Cerebellum (tissue), 4 donors: ENCODE measurements at places on chromosomes 16 and 17. TPM values are rescaled to one million over a fixed set of nuclear protein-coding genes. Genes with fewer than 3 reads are reported as not detected.

The NPIPA7 gene
- 4.2 TPM for total RNA-seq

The ULK2 gene
- total RNA-seq = 81.6 TPM

The CLN3 gene
- 15.3 TPM for total RNA-seq

- no peak for DNase-seq
These were observed 79.8 kb downstream of the ENGASE start for GRCh38 chr17:79154446-79154845.

DNA sequence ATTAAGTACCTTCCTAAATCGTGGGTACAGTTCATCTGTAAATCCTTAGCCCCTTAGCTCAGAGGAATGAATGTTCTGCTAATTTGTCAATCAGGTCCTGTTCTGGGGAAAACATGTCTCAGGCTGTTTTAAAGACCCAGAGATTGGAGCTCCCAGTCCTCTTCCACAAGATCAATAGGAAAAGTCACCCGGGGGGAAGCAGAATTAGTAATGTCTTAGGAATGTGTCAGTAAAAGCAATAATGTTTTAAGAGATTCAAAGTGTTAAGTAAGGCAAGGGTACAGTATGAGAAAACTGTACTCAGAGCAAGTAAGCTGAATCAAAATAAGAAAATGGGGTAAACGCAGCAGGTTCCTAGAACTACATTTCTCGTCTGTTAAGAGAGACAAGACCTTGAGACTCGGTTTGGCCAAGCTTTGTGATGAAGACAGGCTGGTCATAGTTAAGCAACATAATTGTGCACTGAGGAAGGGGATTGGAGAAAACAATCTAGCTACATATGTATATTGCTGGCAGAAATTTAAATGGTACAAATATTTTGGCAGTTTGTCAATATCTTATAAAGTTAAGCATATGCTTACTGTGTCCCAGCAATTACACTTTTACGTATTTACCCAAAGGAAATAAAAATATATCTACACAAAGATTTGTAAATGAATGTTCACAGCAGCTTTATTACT, 192.9 kb upstream of the C17orf78 start:
- DNase-seq = no peak
